AG09319 (cell line): ENCODE measurements at places on chromosomes 5 and 9.
A peak's percentile ranks its signal among the peaks of the same experiment; 100 is the strongest.

- peak; percentile 90 for DNase-seq
These were observed 11.9 kb downstream of the GLIPR2 start for GRCh38 chr9:36148311-36149051.

GRCh38 chr9:89606624-89607311 is 2.0 kb downstream of the GADD45G start:
- no peak for DNase-seq

GRCh38 chr9:38009990-38010389 is 59.0 kb downstream of the SHB start:
- DNase-seq, result no peak

GRCh38 chr5:1276930-1277329 is 17.9 kb downstream of the TERT start:
- no peak for DNase-seq

- no peak for DNase-seq
These were observed 20.7 kb downstream of the PTPN3 start for GRCh38 chr9:109477258-109478050.

DNA sequence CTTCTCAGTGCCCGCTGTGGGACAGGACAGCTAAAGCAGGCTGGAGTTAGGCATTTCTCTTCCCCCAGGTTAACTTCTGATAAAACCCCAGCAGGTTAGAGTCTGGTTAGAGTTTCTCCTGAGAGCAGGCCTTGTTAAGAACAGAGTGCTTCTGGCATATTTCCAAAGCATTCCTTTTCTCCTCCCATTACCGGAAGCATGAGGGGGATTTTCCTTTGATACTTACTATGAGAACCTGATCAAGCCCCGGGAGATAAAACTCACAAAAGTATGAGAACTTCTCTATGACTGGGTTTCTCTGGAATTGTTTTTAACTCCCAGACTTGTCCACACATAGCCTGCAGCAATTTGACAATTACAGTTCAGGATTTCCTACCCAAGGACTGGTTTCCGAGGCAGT is 77.4 kb upstream of the MAST4 start:
- DNase-seq, result no peak

- no peak for DNase-seq
These were observed 666 bp downstream of the PPARGC1B start for GRCh38 chr5:149730620-149731331.

DNA sequence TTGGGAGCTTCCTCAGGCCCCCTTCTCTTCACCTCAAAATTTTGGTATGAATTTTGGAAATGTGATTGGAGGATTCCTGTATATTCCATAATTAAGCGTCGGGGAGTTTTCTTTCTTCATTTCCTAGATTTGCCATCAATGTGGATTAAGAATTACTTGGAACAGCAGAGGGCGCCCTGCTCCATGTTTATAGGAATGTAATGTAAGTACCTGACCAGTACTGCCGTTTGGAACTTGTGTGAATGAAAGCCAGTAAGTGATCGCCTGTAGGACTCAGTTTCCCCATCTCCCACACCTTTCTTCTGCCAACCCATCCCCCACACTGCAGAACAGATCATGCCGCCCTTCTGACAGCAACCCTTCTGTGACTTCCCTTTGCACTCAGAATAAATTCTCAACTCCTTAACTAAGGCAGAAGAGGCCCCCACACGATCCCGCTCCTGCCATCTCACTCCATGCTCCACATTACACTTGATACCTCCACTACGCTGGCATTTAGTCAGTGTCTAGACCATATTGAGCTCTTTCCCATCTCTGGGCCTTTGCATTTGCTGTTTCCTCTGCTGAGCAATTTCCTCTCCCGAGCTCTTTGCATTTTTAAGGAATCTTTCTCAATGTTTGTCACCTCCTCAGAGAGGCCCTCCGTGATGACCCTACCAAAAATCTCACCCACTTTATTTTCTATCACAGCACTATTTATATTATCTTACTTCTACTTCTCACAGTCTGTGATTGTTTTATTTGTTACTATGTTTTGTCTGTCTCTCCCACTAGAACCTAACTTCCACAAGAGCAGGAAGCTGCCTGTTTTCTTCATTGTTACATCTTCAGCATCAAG is 79.5 kb upstream of the HTR4 start:
- DNase-seq, result peak; percentile 58

GRCh38 chr5:39473156-39473775 is 48.5 kb upstream of the DAB2 start:
- no peak for DNase-seq

DNA sequence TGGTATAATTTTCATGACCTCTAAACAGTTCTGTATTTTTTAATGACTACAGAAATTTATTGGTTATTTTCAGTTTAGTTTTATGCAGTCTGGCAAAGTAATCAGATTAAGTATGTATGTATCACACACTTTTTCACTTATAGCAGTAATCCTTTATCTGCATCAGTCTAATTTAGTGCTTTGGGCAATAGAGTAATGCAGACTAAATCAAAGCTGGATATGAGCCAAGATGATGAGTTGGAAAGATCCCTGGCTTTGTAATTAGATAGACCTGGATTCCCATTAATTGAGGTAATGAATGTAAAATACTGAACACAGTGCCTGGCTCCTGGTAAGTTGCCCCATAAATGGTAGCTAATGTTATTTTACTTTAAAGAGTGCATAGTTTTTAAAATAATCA is 215.4 kb upstream of the TLX3 start:
- DNase-seq, result no peak

DNA sequence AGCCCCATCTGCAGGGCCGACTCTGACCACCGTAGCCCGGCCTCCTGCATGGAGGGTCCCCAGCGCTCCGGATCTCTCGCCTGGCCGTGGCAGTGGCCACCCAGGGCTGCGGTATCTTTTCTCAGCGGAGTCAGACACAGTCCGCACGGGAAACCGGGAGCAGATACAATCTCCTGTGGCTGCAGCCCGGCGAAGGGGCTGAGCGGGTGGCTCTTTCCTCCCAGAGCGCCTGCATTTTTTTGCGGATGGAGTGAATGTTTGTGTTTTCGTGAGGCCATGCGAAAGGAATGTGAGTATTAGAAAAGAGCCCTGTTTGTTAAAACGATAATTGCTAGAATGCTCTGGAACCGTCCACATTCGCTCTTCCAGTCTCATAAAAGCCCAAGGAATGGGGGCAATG is 53.4 kb upstream of the PTCH1 start:
- no peak for DNase-seq

DNA sequence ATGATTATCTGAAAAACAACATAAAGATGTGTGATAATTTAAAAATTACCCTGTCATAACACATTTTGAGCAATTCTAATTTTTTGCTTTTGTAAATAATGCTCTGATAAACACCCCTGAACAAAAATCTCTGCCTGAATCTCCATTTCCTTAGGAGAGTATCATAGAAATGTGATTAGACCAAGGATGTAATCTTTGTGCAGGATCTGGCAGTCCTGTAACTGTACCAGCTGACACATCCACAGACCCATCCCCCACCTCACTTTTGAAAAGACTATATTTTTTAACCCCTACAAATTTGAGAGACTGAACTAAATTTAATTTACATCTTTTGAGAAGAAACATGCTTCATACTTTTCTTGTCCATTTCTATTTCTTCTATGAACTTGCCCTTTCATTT is 101.7 kb downstream of the GNAQ start:
- DNase-seq, result no peak

DNA sequence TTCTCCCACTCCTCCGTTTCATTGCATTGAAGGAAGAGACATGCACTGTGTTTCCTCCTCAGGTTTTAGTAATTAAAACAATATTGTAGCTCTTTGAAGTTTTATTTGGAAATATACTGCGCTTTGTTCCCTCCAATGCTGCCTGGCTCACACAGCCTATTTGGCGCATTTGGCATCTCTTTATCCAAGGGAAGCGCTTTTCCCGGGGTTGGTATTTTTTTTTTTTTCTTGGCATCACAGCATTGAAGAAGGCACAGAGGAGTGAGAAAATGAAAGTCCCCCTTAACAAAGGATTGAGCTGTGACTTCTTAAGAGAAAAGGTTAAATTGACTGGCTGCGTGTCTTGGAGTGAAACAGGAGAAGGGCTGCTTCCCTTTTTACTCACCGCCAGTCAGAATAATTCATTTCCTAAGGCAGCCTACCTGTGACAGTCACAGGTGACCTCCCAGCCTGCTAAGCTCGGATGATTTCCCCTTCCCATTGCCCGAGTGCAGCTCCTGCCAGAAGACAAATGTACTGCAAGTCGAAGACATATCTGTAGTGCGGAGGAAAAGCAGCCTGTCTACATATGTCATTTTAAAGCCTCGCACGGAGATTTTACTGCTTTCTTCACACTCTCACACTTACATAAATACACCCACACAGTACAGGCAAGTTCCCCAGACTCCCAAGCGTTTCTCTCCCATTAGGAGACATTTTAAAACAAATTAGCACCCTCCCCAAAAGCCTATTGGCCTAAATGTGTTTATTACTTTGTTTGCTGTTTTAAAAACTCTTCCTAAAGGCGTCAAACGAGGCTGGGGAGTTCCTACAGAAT is 665.5 kb upstream of the ZNF608 start:
- no peak for DNase-seq

- no peak for DNase-seq
These were observed 599 bp downstream of the KIAA1191 start for GRCh38 chr5:176360894-176361436.

- no peak for DNase-seq
These were observed 49.1 kb downstream of the HOMER1 start for GRCh38 chr5:79464695-79465332.

- no peak for DNase-seq
These were observed 112.5 kb upstream of the SLC44A1 start for GRCh38 chr9:105131981-105132380.

DNA sequence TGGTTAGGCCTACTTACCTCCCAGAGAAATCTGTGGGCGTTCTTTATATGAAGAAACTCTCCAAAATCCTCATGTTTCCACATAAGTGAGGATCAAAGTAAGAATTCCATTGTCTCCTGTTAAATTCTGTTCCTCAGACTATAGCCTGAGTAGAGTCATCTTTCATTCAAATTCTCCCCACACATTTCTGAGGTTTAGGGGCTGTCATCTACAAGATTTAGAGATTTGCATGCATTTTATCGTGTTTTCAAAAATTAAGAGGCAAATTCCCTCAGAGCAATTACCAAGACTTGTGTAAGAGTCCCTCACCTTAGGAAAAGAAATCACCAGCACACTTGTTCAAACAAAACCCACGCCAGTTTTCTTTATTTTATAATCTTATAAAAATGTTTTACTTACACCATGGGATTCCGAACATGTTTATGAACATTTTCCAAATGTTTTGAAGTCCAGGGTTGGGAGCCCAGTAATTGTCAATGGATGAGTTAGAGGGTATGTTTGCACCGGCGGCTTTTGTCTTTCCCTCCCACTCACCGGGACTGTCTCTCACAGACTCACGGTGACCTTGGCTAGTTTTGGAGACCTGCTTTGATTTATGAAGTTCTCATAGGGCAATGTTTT is 367.6 kb downstream of the ENC1 start:
- no peak for DNase-seq

DNA sequence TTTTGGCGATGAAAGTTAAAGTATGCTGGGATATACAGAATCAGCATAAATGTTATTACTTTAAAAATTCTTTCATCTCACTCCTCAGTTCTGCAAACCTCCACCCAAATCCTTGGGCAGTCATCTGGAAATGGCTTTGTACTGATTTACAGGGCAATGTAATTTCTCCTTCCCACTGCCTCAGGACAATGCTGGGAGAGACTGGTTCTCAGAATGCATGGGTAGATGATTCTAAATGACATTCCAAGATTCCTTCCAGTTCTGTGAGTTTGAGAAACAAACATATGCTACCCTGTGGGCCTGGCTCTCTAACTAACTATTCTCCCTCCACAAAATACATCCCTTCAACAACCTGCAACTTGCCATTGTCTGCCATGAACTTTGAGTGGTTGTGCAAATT is 7.5 kb upstream of the PSAT1 start:
- no peak for DNase-seq

DNA sequence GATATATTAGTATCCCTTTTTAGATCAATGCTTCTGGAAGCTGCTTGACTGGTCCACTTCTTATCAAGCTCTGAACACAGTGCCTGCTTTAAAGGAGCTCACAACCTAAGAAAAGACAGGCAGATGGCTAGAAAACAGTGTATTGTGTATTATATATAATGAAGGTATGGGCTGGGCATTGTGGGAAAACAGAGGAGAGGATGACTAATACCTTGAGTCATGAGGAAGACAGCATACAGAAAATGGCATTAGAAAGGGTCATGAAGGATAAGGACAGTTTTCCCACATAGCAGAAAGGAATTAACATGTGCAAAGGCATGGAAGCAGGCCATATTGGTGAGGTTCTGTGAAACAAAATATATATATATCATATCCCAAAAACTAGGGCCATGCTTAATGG is 309.6 kb downstream of the MLLT3 start:
- no peak for DNase-seq

GRCh38 chr9:124202447-124202971 is 55.2 kb upstream of the NEK6 start:
- no peak for DNase-seq

DNA sequence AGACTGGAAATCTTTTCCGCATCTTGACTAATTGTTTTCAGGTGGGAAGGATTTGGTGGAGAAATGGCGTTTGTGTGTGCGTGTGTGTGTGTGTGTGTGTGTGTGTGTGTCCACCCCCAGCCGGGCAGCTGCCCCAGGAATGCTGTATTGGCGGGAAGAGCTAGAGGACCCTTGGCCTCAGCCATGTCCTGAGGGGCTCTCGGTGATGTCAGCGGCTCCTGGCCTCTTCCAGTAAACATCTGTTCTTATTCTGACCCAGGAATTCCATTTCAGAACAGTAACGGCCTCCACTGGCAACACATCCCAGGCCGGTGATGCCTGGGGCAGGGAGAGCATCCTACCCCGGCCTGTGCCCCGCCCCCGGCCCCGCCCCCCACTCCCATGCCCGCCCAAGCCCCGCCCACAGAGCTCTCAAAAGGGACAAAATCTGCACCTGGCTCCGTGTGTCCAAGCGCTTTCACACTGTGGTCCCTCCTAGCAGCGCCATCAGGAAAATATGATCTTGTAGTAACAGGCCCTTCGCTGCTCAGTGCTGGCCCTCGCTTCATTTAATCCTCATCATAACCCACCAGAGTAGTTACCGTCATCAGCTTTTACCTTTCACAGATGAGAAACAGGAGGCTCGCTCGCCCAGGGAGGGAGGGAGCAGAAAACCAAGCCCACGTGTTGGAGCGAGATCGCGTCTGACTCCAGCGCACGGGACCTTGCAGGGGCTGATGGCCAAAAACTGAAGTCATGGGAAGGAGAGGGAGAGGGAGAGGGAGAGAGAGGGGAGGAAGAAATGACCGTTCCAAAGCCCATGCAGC is 18.9 kb downstream of the ADAMTS2 start:
- DNase-seq, result peak; percentile 95
